ENCODE measurements at places on chromosomes 6 and 20.

DNA sequence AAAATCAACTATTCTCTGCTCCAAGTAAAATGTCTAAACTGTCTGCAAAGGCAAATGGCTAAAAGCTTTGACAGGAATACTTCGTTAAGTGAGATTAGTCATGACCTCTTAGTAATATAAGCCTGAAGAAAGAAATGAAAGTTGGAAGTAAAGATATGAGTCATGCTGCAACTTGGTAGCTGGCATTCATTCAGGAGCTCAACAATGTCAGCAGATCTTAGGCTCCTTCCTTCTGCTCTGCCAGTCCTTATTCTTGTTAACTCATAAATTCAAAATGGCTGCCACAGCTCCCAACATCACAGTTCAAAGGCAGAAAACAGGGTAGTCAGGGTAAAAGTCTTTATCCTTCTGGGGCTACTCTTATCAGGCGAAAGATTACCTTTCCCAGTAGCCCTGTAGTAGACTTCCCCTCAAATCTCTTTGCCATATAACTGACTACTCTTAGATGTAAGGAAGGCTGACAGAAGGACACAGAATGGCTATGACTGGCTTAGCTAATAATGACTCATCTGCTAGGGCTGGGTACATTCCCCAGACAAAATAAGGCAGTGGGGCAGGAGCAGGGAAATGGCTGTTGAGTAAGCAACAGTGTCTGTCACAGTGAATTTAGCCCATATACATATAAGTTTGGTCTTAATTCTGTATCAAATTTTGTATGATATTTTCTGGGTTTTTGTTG, 24.4 kb upstream of the C6orf62 start:
- DNase-seq: no peak

DNA sequence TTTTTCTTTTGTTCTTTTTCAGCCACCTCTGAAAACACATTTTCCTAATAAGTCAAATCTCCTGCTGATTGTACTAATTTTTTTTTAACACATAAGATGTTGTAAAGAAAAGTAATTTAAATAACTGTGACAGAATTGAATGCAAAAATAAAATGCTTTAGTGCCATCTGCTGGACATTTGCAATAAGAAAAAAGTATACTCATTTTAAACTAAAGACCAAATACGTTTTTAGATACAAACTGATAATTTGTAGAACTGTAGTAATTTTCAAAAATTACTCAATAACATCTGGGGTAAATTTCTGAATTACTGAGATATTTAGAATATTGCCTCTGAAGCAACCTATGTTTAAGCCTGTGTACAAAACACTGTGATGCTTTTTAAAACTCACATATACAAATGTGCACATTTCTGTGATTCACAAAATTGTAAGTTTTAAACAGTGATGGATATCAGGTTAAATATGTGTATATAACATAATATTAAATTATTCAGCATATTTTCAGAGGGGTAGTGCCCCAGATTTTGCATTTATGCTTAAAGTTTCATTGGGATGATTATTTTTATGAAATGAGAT, 198.7 kb downstream of the RIMS1 start:
- no peak for DNase-seq

GRCh38 chr6:73085443-73085871, 139.8 kb downstream of the KHDC1L start:
- no peak for DNase-seq

DNA sequence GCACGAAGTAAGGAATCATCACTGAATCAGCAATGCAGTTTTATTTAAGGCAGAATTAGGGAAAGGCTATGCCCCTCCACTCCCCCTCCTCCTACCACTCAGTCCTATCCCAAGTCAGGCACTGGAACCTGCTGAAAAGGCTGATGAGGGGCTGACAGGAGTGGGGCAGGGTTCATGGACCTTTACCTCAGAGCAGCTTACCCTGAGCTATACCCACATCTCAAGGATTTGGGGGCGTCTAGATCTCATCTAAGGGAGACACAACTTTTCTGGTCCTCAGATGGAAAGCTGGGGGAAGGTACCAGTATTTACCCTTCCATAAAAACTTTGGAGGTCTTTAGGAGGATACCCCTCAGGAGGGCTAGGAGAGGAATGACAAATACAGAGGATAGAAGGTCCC, 27.2 kb downstream of the GSS start:
- DNase-seq: no peak

DNA sequence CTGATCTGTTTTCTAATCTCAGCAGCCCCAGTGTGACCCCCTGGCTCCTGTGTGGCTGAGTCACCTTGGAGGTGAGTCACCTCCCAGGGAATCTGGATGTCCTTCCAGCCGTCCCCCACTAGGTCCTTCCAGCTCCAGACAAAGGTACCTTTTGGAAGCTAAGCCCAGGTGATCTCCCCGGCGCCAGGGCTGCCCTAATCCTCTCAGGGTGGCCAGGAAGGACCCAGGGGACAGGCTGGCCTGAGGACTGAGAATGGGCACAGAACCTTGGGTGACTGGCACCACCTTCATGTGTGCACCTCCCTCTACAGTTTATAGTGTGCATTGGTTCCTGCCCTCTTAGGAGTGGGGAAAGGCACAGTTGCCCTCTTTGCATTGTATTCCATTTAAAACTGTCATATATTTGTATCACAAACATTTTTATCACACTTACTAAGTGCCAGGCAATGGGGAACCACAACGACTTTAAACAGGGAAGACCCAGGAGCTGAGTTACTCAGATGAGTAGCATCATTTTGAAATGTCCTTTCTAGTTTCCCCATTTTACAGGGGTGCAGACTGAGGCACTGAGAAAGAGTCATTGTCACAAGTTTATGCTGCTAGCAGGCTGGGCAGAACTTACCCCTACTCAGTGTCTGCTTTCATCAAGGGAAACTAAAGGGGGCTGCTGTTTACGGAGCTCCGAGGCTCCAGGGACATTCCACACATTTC, 2.6 kb upstream of the BPIFB4 start:
- DNase-seq: no peak

DNA sequence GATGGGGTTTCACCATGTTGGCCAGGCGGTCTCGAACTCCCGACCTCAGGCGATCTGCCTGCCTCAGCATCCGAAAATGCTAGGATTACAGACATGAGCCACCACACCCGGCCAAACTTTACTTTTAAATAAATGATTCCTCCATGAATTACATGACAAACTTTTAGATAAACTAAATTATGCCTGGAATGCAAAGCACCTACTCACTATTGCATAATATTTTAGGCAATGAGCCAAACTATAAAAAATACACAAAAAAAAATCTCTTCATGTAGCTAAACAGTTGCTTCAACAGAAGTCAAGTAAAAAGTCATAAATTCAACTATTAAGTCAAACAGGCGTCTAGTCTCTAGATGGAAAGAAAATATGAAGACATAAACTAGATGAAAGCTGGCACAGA, 56.5 kb downstream of the PTPRK start:
- no peak for DNase-seq

GRCh38 chr6:14313248-14313647, 195.7 kb downstream of the CD83 start:
- no peak for DNase-seq

DNA sequence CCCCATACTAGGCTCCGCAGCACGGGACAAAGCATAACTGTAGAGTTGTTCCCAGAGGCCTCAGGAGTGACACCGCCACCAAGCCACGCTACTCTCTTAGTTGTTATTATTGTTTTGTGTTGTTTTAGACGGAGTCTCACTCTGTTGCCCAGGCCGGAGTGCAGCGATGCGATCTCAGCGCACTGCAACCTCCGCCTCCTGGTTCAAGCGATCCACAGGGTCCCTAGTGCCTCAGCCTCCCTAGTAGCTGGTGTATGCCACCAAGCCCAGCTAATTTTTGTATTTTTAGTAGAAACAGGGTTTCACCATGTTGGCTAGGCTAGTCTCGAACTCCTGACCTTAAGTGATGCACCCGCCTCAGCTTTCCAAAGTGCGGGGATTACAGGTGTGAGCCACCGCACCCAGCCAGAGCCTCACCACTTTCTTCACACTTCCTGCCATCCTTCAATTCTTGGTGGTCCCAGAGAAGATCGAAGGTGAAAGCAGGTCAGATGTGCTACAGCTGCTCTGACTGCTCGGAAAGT, 11.8 kb downstream of the RPL7L1 start:
- no peak for DNase-seq

DNA sequence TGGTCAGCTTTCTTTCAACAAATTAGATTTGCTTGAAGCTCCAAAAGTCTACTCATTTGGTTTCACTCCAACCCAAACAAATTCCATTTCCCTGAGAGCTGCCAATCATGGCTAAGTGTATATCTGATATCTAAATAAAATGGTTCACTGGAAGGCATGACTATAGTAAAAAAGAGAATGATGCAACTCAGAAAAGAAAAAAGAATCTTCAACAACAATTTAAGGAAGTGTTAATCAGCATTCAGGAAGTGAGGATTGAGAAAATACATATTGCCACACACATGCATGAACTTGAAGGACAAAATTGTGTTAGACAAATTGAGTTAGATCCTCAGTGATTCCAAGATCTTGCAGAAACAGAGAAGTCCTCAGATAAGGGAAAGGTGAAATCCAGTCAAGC, 972.9 kb upstream of the FLRT3 start:
- DNase-seq: no peak

DNA sequence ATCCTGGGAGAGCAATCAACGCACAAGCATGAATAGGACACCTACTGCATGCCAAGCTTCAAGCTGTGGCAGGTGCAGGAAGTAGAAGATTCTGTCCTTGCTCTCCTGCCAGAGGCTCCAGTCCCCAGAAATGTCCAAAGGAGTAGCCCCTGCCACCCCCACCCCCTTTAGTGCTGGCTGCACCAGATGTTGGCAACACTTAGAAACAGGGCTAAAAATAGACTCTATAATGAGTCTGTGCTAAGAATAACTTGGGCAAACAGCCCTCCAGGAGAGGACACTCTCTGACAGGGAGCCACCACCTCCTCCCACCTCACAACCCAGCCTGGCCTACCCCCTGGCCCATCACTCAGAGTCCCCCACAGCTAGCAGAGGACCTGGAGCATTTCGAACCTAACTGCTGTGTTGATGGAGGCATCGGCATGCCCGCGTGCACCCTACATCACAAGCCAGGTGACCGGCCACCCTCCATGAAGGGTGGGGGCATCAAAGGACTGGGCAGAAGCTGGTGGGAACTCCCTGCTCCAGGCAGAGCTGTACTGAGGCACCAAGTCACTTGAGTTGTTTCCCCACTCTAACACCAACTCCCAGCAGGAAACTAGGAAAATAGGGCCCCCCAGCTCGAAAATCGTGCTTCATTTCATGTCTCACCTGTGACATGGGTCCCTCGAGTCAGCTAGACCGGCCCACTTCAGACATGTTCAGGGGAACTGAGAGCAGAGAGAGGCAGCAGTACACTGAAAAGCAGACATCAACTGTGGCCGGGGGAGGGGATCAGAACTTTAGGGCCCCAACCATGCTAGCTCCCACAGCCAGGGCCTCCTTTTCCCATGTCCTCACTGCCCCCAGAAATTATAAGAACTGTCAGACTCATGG, 18.7 kb downstream of the TFEB start:
- no peak for DNase-seq

- peak; percentile 12 for DNase-seq
These were observed 2.4 kb upstream of the GLYATL3 start for GRCh38 chr6:49497304-49497703.

DNA sequence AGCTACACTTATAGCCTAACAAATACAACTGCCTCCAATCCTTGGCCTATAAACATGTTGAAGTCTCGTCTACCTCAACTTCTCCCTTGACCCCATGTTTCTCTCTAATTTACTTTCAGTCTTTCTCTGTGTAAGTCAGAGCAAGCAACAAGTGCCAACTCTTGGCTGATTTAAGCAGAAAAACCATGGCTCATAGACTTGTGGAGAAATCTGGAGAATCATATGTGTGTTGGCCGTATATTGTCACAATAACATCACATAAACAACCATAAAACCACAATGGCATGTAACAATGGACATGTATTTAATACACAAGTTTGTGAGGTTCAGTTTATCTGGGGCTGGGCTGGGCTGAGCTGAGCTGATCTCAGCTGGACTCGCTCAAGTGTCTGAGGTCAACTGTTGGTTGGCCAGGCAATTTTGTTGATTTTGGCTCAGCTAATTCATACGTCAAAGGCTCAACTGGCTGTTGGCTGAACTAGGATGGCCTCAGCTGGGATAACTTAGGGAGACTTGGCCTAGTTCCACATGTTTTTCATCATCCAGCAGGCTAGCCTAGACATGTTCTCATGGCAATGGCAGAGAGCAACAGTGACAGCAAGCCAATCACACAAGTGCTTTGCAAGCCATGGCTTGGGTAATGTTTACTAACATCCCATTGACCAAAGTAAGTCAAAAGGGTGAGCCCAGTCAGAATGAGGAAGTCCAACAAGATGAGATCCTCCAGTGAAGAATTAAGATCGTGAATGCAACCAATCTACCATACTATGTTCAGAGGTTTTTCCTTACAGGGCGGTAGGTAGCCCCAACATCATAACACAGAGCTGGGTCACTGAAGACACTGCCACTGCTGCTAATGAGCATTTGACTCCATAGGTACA, 12.9 kb upstream of the TBC1D22B start:
- peak; percentile 34 for DNase-seq

- no peak for DNase-seq
These were observed 92.1 kb upstream of the ANKEF1 start for GRCh38 chr20:9942736-9943135.

DNA sequence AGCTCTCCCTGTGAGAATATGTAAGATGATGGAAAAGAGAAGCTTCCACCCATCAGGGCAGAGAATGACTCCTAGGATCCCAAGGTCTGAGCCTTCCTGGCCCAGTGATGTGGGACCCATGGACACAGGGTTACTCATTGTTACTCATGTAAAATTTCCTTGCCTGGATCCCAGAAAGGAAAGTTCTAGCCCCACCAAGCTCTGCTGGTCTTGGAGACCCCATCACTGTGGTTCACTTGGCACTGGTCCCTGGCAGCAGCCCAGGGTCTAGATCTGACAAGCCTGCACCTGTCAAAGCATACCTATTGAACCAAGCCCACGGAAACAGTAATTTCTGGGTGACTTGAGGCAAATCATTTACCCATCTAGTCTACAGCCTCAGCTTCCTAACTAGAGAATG, 22.1 kb downstream of the MDGA1 start:
- no peak for DNase-seq

GRCh38 chr6:3450888-3451287, 6.0 kb downstream of the SLC22A23 start:
- DNase-seq: no peak

- DNase-seq: no peak
These were observed 23.2 kb upstream of the SPAG4 start for GRCh38 chr20:35592339-35592974.

- DNase-seq: no peak
These were observed 44.7 kb downstream of the PLAGL1 start for GRCh38 chr6:143963158-143963919.

- no peak for DNase-seq
These were observed 108.4 kb downstream of the RTN4IP1 start for GRCh38 chr6:106520711-106521401.

- DNase-seq: no peak
These were observed 155.5 kb downstream of the BCAS1 start for GRCh38 chr20:53914781-53915445.

DNA sequence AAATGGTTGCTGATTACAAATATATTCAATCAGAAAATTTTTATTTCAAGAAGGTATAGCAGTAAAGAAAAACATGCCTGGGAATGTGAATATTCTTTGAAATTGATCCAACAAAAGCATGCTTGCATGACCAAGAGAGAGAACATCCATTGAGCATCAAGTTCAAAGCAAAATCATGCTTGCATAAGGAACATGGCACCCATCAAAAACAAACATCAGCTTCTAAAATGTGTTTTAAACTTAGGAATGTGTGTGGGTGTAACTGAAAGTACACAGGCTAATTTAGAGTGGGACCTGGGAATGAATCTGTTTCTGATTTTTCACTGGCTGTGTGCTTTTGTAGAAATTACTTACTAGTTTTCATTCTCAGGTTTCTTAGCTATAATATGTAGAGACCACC, 5.6 kb downstream of the SLC17A5 start:
- DNase-seq: no peak

GRCh38 chr6:159655409-159655988, 37.5 kb downstream of the SOD2 start:
- DNase-seq: no peak
